NCI-H187 (cell line): ENCODE measurements at places on chromosomes 11 and 22.

DNA sequence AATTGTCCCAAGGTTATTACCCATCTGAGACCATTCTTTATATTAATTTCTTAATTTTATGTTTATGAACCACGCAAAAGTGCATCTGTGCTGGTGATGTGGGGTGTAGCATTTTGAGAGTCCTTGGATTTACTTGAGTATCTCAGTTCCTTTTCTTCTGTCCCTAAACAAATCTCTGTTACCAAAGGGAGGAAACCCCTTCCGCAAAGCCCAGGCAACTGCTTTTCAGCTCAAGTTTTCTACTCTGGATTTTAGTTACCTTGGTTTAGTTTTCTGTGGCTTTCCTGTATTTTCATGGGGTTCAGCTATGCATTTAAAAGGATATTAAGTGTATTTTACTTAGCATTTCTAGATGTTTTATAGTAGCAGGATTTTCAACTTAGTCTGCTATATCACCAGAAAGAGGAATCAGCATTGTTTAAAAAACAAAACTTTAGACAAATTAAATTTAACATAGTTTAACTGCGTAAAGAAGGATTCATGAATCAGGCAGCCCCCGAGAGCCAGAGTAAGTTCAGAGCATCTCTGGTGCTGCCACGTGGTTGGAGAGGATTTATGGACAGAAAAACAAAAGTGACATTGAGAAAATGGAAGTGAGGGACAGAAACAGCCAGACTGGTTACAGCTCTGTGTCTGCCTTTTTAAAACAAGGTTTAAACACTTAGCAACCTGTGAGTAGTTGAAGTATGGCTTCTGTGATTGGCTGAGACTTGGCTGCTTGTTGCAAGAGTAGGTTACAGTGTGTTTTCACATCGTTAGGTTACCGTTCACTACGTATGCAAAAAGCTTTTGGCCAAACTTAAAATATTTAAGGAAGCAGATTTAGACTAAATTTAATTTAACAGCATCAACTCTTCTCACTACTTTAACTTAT lies 9.6 kb downstream of the ADM start:
- DNase-seq: no peak

DNA sequence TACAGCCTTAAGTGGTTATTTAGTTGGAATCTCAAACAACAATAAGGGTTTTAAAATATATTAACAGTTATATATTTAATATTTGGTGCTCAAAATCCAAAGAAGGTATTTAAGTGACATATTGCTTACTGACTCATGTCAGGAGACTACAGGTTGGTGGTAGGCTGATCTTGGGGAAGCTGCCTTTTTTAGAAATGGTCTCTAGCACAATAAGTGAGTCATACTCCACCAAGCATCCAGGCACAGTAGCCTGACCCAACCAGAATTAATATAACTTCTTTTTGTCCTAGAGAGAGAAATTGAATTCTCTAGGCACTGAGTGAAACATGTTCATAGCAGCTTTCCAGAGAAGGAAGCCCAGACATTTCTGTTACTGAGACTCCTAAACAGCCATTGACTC lies 868.5 kb upstream of the TENM4 start:
- no peak for DNase-seq

DNA sequence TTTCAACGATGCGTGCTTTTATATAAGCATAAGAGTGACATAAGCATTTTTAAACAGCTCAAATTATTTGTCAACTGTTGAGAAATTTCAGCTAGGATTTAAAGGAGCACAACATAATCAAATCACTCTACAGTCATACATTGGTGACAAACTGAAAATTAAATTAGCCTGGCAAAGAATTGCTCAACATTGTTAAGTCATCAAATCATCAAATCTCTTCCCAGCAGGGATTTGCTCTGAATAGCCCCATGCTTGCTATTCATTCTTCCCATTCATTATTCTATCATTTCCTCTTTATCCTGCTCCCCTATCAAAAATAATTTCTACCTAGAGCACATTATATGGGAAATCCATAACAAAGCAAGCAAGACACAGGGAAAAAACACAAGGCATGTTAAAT lies 198.7 kb upstream of the LUZP2 start:
- DNase-seq: no peak

DNA sequence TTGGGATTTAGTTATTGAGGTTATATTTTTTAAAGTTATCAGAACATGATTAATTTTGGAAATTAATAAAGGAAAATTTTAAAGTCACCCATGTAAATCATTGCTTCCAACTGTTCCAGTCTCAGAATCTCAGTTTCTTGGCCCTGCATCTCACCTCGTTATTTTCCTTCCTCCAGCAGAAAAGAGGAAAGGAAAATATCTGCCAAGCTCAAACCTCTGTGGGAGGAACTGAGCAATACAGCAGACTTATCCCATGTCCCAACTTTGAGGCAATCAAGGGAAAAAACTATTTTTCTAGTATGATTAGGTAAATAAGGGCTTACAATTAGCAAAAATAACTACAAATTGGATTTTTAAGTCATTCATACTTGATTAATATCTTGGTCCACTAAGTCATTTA lies 30.1 kb downstream of the ELMOD1 start:
- DNase-seq: no peak

DNA sequence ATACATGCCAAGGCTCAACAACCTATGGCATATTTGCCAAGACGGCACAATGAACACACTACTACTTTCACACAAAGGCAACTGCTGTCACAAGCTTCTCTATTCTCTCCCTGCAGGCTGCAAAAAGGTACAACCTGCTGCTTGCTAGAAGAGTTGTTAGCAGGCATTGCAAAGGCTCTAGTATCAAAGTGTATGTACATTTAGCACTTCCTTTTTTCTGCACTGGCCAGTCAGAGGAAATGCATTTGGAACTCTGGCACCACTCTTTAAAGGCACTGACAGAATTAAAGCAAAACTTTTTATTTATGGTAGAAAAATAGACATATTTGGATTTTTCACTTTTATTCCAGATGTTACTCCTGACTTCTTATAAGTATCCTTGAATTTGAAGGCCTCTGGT lies 125.9 kb downstream of the CWF19L2 start:
- no peak for DNase-seq

DNA sequence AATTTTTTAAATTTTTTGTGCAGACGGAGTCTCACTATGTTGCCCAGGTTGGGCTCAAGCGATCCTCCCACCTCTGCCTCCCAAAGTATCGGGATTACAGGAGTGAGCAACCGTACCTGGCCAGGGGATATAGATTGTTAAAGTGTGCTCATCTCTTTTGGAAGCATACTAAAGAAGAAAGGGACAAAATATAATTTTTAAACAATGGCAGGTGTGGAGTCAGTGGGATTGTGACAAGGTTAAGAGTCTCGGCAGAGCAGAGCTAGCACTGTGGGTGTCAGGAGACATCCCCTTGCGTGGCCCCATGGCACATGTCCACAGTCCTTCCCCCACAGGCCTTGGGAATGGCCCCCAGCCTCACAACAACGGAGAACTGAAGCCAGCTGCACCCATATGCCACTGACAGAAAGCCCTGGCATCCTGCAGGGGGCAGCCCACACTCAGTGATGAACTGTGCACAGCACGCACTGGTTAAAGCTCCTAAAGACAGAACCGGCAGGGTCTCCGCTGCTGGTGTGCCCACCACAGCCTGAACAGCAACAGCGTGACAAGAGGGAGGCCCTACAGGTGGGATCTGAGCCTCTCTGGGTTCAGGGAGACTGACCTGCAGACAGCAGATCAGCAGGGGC lies 29.9 kb downstream of the SERPIND1 start:
- no peak for DNase-seq

- DNase-seq: no peak
Measured at GRCh38 chr11:11916981-11917399, 75.2 kb downstream of the USP47 start.
